ENCODE measurements at places on chromosomes 11 and 22.

DNA sequence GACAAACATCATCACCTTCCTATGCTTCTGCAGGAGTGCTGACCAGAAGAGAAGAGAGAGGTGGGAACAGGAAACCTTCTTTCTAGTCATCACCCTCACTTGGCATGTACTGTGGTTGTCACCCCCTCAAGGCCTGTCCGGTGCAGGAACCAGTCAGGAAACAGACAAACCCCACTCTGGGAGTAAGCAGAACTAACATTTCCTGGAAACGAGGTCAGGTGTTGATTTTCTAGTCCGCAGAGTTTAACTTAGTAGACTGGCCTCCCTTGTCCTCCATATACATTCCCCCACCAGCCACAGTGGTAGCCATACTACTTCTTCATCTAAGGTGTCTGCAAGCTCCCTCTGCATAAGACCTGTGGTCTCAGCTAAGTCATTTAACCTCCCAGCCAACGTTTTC is 80.7 kb upstream of the NCAM1 start:
- DNase-seq = no peak

DNA sequence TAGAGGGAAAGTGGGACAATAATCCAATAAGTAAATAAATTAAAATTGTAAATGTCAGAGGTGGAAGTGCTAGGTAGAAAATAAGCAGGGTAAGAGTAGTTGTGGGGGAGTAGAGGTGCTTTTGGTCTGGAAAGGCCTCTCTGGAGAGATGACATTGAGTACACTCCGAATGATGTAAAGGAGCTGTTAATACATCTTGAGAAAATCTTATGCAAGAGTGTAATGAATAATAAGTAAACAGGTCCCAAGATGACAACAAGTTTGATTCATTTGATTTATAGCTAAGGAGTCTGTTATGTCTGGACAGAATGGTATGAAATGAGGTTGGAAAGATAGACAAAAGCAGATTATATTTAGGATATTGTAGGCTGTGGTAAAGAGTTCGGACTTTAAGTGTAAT is 87.5 kb downstream of the TMEM135 start:
- DNase-seq = no peak

- DNase-seq = no peak
Observed at GRCh38 chr11:114440121-114440860, 1.0 kb downstream of the REXO2 start.

GRCh38 chr11:26063915-26064314 is 268.0 kb upstream of the ANO3 start:
- no peak for DNase-seq

GRCh38 chr11:64385945-64386704 is 27.2 kb downstream of the RPS6KA4 start:
- no peak for DNase-seq

DNA sequence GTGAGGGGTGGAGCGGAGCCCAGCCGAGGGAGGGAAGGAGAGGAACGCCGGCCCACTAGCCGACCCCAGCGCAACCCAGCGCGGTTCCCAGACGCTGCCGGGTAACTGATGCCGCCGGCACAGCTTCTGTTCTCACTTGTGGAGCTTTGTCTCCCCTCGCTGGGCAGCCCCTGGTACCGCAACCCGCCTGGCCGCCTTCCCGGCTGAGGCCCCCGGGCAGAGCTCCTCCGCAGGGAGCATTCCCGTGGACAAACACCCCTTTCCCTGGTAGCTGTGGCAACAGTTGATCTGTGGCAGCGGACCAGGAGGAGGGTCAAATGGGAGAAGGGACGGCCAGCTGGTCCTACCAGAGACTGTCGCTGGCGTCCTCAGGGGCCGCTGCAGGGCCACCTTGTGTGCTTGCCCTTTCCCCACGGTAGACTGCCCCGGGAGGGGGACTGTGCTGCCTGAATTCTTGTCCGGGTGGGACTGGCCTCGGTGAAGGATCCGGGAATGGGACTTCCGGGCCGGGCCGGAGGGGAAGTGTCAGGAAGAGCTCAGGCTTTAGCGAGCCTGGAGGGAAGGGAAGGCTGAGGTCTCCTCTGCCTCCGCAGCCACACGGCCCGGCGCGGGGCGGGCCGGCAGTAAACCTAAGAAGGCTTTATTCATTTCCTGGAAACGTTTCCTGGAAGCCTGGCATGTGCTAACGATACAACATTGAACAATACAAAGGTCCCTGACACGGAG is 468.0 kb downstream of the OPCML start:
- DNase-seq = no peak

DNA sequence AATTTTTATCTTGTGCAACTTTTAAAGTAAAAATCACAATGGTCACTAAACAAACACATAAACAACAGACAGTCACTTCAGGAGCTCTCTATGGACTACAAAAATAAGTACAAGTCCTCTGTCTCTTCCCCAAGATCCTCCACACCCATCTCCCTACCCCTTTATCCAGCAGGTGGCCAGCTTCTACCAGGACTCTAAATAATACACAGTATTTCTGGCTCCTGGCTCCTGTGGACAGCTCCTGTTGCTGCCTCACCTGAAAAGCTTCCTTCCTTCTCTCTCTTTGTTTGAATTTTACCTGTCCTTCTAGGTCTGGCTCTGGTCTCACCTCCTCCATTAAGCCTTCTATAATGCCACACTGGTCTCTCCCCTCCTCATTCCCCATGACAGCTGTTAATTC is 86.1 kb downstream of the CLPB start:
- DNase-seq = no peak
